Cortex of kidney (tissue), 1 donor: ENCODE measurements at places on chromosomes 11 and 22.

- DNase-seq: no peak
These were observed 142.8 kb downstream of the CTTN start for GRCh38 chr11:70541176-70541575.

- no peak for DNase-seq
These were observed 4.9 kb upstream of the CYTH4 start for GRCh38 chr22:37277384-37277783.

DNA sequence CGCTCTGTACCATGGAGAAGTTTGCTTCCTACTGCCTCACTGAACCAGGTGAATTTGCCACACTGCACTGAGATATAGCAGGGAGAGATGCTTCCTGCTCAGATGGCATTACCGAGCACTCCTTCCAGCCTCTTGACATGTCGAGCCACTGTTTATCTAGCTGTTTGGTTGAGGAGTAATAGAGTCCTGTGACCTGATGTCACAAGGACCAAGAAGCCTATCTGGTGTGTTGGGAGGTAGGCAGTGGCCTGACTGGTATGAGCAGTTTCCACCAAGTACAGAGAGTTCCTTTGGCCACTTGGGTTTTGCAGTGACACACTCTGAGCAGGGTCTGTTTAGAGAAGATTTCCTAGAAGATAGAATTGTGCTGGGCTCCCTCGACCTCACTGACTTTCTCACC is 5.2 kb downstream of the ACAD8 start:
- no peak for DNase-seq

GRCh38 chr11:29161191-29161590 is 855.6 kb downstream of the KCNA4 start:
- no peak for DNase-seq

GRCh38 chr11:35980686-35981390 is 37.0 kb downstream of the LDLRAD3 start:
- DNase-seq: no peak

- DNase-seq: no peak
These were observed 4.5 kb downstream of the CLMP start for GRCh38 chr11:123190518-123190917.
